Progenitor cell of endocrine pancreas (in vitro differentiated cells): ENCODE measurements at places on chromosomes 13 and 19. TPM values are rescaled to one million over a fixed set of nuclear protein-coding genes. Genes with fewer than 3 reads are reported as not detected.

Gene SYT5
- 4.3 and 4.8 TPM in 2 replicates for total RNA-seq

Gene GRK1
- 0.73 and 1.1 TPM in 2 replicates for total RNA-seq

Gene KLK2
- total RNA-seq: not detected in 2 replicates

Gene UHRF1
- total RNA-seq: 60.2 and 63.5 TPM in 2 replicates

Gene IL4I1
- total RNA-seq: 0.24 and 0.40 TPM in 2 replicates

Gene RGS9BP
- 0.09 and 0.10 TPM in 2 replicates for total RNA-seq
